ENCODE measurements at places on chromosomes 1 and 21.

DNA sequence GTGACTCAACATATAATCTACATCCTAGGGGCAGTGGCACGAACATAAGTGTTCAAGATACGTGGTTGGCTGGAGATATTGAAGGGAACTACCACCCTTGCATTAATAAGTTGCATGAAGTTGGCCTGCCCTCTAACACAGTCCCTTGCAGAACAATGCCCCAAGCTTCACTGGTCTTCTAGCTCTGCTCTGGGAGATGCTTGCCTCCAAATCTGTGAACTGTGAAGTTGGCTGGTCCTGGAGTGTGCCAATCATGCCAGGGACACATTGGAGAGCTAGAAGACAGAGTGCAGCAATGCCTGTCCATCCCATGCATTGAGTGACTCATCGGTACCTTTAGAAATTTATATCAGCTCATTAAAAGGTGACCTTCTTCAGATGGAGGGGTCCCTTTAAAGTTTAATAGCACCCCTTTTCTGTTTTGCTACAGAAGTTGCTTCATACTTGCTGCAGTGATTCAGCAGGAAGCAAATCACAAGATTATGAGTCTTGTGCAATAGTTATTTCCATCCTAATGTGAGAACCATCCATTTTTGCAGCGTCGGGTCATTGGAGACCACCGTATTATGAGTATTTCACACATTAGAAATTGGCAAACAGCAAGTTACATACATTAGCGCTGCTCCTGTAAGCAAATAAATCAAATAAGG is 55.2 kb upstream of the KAZN start:
- DNase-seq, result no peak

DNA sequence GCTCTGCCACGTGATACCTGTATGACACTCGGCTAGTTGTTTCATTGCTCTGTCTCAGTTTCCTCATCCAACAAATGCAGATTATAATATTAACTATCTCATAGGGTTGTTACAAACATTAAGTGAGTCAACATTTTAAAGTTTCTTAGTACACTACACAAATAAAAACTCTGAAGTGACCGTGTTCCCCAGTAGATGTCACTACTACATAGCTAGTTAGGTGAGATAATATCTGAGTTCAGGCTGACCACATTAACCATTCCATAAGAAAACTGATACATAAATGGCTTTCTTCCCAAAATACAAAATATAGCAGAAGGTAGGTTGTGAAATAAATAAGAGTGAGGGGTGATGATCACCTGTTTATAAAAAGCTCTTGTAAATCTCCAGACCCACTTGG is 214.1 kb downstream of the NUF2 start:
- no peak for DNase-seq

GRCh38 chr1:196723325-196724185 is 51.1 kb upstream of the CFHR3 start:
- DNase-seq, result peak; percentile 73

- no peak for DNase-seq
These were observed 87.5 kb downstream of the TBX19 start for GRCh38 chr1:168368131-168368530.

DNA sequence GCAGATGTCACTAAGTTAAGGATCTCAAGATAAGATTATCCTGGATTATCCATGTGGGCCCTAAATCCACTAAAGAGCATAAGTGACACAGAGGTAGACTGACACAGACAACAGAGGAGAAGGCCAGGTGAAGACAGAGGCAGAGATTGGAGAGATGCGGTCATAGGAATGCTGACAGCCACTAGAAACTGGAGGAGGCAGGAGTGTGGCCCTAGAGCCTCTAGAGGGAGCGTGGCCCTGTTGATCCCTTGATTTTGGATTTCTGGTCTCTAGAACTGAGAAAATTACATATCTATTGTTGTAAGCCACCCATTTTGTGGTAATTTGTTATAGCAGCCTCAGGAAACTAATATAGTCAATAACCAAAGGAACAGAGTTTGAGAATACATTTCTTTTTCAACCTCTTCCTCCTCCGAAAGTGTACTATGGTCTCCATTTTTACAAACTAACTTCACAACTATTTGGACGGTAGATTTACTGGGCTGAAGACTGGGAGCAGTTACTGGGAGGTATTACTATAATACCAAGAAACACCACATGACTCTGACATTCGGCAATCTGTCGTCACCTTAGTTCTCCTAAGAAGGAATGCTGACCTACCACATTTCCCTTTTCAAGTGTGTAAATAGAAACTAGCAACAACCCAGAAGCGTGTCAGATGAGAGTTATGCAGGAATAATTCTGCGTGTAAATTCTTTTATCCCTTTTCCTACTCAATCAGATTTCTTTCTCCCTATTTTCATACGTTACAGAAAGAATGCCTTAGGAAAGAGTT is 116.0 kb upstream of the ZNHIT6 start:
- no peak for DNase-seq

DNA sequence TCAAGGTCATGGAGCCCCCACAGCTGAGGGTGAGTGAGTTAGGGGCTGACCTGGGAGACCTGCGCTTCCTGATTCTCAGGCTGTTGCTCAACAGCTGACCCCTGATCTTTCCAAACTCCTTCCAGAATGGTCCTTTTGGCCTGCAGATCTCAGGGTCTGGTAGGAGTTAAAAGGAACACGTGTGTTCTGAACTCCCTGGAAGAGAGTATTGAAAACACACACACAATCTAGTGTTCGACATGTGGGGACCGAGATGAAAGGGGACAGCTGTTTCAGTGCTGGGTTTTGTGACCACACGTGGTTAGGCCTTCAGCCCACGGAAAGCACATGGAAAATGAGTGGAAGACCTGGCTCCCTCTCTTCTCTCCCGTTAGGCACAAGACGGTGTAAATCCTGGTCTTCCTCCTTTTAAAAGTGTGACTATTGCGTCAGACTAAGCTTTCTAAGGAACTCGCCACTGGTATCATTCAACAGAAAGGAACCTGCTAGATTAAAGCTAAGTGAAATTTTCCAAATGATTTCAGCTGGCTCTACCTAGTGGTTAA is 49.6 kb downstream of the RUNX1 start:
- no peak for DNase-seq

- no peak for DNase-seq
These were observed 138.3 kb upstream of the LMO4 start for GRCh38 chr1:87190402-87190801.

- DNase-seq, result no peak
These were observed 27.0 kb upstream of the BTG2 start for GRCh38 chr1:203278082-203278884.

- DNase-seq, result no peak
These were observed 155.5 kb downstream of the OMA1 start for GRCh38 chr1:58391056-58391455.

GRCh38 chr1:67571901-67572593 is 113.0 kb upstream of the GADD45A start:
- DNase-seq, result no peak

DNA sequence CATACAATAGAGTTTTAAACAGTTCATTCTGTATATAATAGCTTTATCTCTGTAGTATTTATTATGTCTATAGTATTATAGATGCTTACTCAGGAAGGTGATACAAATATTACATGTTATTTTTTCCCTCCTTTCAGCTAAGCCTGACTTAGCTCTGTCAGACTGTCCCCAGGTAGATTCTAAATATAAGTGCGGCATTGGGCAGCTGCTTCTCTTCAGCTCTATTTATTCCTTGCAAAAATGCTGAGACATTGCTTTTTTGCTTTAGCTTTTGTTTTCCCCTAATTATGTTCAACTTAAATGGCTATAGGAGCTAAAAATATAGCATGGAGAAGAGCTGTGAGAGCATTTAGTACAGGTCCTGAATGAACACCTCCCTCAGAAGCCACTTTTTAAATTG is 203.2 kb upstream of the BEND5 start:
- DNase-seq, result no peak

- no peak for DNase-seq
These were observed 62.7 kb upstream of the BCL10 start for GRCh38 chr1:85339089-85339488.

DNA sequence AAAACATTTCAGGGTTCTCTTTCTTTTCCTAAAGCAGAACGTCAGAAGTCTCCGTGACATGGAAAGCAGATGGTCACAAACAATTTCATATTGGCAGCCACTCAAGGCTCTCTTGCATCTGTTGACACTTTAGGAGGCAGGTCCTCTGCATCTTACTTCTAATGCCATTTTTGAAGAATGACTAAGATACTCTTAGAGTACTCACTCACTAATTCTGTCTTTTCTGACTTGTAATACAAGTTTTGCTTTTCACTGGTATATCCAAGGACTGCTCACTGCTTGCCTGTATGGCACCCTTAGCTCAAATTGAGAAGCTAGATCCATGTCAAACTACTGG is 68.3 kb downstream of the PRRX1 start:
- DNase-seq, result no peak

GRCh38 chr1:241825581-241825980 is 22.4 kb upstream of the EXO1 start:
- DNase-seq, result no peak

GRCh38 chr21:44874240-44874496 is 678 bp upstream of the PTTG1IP start:
- DNase-seq, result no peak

GRCh38 chr1:57348921-57349320 is 74.9 kb downstream of the DAB1 start:
- no peak for DNase-seq

DNA sequence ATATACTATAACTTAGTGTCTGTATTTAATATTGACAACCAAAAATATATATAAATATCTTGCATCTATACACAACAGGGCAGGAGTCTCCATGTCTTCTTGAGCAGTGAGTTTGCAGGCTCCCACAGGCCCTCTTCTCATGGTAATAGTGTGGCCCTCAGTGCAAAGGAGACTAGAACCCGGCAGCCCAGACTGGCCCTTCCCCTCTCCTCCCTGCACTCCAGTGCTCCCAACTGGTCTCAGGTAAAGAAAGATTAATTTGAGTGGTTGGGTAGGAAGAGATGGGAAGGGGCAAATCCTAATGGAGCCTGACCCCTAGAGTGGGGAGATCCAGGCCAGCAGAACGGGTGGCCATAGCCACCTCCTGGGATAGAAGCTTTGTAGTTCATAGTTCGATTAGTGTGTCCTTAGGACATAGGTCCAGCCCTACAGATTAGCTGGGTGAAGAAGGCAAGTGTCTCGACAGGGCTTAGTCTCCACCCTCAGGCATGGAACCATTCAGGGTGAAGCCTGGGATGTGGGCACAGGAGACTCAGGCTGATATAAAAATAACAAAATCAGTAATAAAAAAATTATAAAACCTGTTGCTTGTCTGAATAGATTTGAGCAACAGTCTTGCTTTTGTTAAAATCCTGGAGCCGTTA is 32.3 kb downstream of the SLC2A1 start:
- no peak for DNase-seq

DNA sequence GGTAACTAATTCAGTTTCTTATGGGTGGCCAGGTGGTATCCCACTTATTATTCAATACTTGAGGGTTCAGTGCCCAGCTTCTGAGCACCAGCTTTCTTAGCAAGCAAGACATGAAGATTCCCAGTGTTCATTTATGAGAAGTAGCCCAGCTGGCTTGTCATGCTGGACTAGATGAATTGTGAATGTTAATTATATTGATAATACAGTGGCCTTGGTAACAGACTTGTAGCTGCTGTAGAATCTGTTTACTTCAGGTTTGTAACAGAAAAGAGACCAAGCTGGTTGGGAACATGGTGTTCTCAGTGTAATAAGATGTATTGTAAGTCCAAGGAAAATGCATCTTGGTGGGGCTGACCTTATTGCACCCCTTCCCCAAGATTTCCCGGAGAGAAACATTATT is 10.1 kb downstream of the AHCYL1 start:
- no peak for DNase-seq

- no peak for DNase-seq
These were observed 277.5 kb upstream of the LYPLAL1 start for GRCh38 chr1:218896202-218896601.

- no peak for DNase-seq
These were observed 8.3 kb downstream of the TTLL10 start for GRCh38 chr1:1181938-1182410.

- no peak for DNase-seq
These were observed 36.0 kb upstream of the SLAMF9 start for GRCh38 chr1:159990005-159990404.

- DNase-seq, result no peak
These were observed 308.8 kb downstream of the AJAP1 start for GRCh38 chr1:4963251-4963650.

GRCh38 chr1:221712198-221712684 is 29.6 kb downstream of the DUSP10 start:
- no peak for DNase-seq

DNA sequence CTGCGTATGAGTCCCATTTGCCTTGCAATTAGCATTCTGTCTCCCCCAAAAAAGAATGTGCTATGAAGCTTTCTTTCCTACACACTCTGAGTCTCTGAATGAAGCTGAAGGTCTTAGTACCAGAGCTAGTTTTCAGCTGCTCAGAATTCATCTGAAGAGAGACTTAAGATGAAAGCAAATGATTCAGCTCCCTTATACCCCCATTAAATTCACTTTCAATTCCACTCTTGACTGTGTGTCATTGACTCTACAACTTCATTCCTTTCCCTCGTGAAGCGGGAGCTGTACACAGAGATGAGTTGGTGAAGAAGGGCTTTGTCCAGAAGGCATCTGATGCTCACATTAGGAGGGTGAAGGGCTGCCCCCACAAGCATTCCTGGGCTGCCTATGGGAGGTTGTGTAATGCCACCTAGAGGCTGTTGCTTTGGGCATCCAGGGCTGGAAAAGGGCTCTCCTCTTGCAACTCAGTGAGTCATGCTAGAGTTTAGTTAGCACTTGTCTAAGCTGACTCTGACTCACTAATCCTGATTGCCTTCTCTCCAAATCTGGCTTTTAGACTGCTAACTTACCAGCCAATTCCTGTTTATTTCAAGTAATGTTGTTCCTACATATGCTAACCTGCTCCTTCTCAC is 1.8 kb downstream of the SPRR1B start:
- DNase-seq, result no peak

GRCh38 chr21:34132926-34133325 is 59.5 kb downstream of the MRPS6 start:
- DNase-seq, result no peak

DNA sequence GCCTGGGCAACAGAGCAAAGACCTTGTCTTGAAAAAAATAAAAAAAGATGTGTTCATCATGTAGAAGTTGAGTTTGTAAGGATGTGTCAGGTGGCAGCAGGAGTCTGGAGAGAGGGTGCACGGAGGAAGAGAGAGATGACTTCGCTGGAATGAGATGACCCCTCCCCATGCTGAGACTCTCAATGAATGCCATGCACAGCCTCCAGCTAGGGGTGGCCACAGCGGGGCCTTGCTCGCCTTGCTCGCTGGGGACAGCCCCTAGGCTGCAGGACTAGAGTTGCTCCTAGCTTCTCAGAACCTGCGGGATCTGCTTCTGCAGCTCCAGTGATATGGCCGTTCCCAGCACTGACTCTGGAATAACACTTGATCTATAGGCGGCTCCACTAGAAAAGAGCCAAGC is 6.6 kb upstream of the C2CD2 start:
- no peak for DNase-seq
